CD8-positive, alpha-beta T cell (primary cell): ENCODE measurements at places on chromosomes 12 and 14.

DNA sequence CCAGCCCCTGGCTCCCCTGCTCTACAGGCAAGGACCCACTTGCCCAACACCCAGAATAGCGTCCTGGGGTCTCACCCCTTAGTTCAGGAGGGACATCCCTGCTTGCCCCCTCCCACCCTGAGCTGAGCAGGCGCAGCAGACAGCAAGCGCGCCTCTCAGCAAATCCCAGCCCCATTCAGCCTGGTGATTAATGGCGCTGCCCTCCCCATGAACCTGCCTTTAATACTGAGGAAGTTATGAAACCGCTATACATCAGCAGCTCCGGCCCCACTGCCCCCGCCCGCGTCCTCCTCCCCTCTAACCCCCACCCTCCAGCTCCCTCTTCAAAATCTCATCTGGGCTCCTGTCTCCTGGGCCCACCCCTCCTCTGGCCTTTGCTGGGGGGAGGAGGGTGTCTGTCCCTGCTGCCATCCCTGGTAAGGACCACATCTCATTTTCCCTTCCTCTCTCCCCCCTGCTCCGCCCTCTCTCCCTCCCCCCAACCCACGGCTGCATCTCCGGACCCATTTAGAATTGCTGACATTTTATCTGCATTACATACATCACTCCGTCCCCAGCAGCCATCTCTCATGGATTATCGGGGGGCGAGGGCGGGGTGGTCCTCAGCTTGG is 7.1 kb upstream of the SMUG1 start:
- no peak for DNase-seq

DNA sequence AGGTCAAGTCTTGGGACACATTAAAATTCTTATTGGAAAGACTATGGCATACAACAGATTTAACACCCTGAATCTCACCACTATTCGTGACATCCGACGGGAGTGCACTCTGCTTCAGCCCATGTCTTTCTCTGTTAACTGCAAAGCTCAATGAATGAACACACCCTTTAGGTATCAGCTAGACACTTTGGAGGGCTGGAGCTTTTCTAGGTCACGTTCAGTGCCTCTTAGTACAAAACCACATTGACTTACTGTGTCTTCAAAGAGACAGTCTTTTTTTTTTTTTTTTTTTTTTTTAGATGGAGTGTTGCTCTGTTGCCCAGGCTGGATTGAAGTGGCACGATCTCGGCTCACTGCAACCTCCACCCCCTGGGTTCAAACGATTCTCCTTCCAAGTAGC is 80.6 kb downstream of the GLT1D1 start:
- DNase-seq = no peak

DNA sequence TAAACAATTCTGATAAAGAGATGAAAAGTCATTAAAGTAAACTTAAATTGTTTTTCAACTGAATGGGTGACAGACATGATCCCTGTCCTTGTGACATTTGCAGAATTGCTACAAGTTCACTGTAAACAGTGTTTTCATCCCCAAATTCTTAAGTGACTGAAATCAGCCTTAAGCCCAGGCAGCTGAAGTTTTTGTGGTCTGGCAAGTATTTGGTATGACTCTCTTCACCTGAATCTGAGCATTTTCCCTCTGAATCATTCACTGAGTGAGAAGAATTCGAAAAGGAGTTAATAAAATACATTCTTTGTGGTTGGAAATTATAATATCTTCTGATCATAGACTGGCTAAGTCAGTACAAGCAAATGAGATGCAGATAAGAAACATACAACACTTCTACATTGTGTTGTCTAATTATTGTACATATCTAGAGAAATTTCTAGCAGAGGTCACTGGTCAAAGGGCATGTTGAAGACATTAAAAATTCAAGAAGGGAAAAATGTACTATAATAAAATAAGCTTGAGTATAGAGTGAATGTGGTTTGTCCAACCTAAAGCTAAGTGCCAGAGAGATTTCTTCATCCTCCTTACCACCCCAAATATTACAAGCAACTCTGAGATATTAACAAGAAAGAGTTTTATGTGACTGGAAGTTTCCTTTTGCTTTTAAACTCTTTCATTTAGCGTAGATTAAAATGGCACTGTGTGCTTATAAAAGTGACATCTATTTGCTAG is 177.8 kb upstream of the DIO2 start:
- no peak for DNase-seq

- DNase-seq = peak; percentile 89
Measured at GRCh38 chr12:132185705-132186104, 41.4 kb downstream of the NOC4L start.
